ENCODE measurements at places on chromosomes 16 and 17.
A peak's percentile ranks its signal among the peaks of the same experiment; 100 is the strongest.

- DNase-seq = no peak
Observed at GRCh38 chr17:11238705-11239104, 2.3 kb upstream of the SHISA6 start.

- DNase-seq = no peak
Observed at GRCh38 chr16:17295948-17296347, 174.8 kb downstream of the XYLT1 start.

- no peak for DNase-seq
Observed at GRCh38 chr16:56192986-56193945, 2.0 kb downstream of the GNAO1 start.

DNA sequence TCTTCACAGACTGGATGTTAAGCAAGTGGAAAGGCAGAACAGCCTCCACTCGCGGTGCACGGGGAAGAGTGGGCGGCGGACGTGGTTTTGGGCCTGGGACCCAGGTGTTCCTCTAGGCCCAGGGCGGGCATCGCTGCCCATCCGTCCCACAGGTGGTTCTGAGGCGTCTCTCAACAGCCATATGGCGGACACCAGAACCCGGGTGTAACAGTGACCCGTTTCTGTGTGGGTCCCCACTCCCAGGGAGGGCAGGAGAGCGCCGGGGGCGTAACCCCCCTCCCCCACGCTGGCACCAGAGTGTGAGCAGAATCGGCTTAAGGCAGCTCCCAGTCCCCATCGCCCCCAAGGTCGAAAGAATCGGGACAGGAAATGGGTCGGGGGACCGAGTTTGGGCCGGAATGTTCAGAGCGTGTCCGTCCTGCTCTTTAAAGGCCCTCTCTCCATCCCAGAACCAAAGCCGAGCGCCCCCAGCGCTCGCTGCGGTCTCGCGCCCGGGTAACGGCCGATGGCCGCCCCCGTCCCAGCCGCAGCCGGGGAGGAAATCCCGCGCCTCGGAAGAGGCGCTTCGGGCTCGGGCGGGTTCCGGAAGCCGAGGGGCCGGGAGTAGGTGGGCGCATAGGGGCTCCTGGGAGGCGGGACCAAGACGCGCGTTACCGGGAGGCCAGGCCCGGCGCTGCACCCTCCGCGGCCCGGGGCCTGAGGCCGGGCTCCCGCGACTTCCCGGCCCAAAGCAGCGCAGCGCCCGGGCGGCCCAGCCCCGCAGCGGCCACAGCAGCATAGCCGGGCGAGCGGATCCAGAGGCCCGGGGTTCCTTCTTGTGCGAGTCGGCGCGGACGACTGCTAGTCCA, at the start of gene TK2:
Gene TK2, minus strand, starts transcription at position 839 of the 848 bp plus-strand sequence. Its CDS starts 61 bp downstream, at position 778.
- peak; percentile 32 for DNase-seq

DNA sequence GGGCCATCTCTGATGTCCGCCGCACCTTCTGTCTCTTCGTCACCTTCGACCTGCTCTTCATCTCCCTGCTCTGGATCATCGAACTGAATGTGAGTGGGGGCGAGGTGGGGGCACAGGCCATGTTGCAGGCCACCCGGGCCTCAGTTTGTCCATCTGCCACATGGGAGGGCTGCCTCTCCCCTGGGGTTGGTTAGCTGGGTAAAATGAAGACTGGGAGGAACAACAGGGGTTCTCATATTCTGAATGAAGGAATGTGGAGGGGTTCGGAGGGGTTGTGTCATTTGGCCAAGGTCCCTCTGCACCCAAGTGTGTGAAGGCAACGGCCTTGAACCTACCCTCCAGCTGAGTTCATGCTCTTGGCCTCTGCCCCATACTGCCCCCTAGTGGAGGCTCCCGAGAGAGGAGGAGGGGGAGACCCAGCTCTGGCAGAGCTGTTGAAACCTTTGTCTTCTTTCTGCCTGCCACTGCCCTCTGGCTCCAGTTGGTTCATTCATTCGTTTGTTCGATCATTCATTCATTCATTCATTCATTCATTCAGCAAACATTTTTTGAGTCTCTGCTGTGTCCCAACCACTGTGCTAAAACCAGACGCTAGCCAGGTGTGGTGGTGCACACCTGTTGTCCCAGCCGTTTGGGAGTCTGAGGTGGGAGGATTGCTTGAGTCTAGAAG, 11.4 kb upstream of the TCAP start:
- DNase-seq = no peak

GRCh38 chr16:28136751-28137434, 73.4 kb upstream of the GSG1L start:
- no peak for DNase-seq

DNA sequence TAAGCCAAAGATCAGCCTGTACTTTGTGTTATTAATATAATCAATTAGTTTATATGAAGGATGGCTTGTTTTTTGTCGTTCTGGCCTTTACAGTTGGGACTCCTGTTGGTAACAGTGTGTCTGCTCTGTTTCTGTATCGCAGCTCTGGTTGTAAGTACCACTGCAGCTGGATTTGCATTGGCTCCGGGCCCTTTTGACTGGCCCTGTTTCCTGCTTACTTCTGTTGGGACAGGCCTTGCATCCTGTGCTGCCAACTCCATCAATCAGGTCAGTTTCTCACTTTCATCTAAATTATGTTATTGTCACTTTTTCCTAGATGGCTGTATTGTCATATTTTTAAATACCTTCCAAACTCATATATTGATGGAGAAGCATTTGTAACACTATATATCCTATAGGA, 32.7 kb downstream of the COX10 start:
- no peak for DNase-seq

GRCh38 chr16:31502981-31503380, 5.2 kb downstream of the RUSF1 start:
- no peak for DNase-seq

- DNase-seq = no peak
Observed at GRCh38 chr17:41844971-41845370, 7.3 kb downstream of the KLHL10 start.
